ENCODE measurements at places on chromosomes 7 and 10.

DNA sequence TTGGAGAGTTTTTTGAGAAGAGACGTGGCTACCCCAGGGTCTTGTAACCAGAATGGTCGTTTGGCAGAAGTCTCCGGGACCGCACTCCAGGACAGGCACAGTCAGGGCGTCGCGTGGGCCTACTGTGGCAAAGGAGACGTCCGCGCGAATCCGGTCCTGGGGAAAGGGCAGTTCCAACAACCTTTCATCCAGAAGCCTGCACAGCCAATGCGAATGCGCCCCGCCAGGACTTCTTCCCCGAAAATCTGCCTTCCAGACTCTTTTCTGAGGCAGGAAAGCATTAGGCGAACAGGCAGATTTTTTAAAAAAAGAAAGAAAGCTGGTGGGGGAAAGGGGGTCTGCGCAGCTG lies 2.0 kb downstream of the HPSE2 start:
- no peak for DNase-seq

GRCh38 chr10:44952779-44953231 lies 6.8 kb upstream of the RASSF4 start:
- no peak for DNase-seq

DNA sequence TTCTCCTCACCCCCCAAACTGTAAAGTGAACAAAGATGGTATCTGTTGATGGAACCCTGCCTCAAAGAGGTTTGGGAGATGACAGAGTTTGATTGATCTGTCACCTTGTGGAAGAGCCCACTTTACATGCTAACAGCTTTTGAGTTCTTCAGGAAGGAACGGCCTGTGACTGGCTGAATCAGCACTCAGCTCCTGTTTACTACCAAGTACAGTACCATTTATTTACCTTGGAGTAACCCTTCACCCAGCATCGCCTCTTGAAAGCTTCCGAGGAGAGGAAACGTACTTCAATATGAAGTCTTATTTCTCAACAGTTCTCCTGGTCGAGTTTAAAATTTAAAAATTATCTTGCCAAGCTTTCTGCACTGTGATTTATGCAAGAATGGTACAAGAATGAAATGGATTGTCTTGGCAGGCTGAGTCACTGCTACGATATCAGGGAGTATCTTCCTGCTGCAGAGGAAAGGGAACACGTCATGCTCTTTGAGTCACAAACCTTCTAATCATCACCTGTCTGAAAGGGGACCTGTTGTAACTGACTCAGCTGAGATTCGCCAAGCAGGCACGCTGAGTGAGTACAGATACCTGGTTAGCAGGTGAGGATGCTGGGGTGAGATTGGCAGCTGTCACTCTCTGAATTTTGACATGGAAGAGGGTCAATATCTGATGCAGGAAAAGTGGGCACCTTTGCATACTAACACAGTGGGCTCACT lies 30.1 kb downstream of the KLF6 start:
- DNase-seq: no peak

GRCh38 chr10:44749151-44749550 lies 162.0 kb upstream of the TMEM72 start:
- no peak for DNase-seq

GRCh38 chr7:108012499-108013430 lies 9.8 kb upstream of the LAMB1 start:
- DNase-seq: no peak

GRCh38 chr10:11887381-11888227 lies 64.4 kb downstream of the PROSER2 start:
- no peak for DNase-seq

- DNase-seq: no peak
These were observed 7.4 kb upstream of the GNA12 start for GRCh38 chr7:2851497-2851896.

GRCh38 chr10:95458871-95459270 lies 102.3 kb downstream of the SORBS1 start:
- DNase-seq: no peak

DNA sequence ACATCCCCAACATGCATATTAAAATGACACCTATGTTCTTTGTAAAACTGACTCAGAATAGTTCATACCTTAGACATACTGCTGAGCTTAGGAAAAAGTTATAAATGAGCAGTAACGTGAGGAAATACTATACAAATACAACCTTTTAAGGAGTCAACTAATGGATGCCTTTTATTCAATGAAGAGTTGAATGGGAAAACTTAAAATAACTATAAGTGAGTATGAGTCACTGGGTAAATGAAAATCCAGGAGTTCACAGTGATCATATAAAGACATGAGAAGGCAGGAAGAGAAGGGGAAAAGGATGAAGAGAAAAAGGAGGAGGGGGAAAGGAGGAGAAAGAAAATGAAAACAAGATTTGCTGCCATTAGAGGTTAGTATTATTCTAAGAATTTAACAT lies 157.8 kb upstream of the PCDH15 start:
- DNase-seq: no peak

DNA sequence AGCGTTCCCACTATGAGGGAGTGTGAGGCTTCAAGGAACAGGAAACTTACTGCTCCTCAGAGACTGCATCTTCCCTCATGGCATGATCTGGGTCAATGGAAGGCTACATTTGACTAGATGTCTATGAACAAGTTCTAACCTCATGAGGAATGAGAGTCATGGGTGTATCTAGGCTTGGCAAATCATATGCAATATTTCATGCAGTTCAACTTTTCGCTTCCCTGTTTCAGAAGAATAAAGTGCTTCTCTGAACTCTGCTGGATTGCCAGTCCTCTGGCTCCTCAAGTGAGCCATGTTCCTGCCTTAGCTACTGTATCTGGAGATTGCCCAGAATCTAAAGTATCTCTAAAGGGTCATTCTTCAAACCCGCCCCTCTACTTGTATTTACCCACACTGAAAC lies 54.3 kb upstream of the SEMA3A start:
- DNase-seq: no peak

DNA sequence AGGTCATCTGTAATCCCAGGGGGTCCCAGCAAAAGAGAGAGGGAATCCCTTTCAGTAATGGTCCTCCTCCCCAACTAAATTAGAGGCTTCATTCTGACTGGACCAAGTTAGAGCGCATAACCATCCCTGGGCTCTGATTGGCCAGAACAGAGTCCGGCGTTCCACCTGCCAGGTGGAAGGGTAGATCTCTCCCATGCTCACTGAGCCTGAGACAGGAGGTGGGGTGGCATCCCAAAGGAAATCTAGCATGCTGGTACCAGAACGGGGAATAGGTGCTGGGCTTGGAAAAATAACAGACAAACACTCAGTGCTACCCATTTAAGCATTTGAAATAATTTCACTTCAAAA lies 21.0 kb upstream of the TSPAN33 start:
- DNase-seq: no peak

DNA sequence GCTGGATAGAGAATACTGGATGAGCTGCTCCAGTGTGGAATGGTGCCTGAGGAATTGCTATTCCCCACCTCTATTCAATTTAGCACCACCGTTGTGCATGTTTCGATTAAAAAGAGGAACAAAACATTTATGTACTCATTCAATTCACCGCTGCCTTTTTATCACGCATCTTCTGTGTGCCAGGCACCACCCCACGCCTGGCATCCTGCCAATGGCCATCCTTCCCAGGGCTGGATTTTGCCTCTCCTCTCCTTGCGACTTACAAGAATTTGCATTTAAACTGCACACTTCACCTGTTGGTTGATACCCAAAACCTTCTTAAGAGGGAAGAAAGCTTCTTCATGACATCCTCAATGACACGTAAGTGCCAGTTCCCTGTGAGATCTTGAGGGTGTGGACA lies 110.2 kb upstream of the DPP6 start:
- DNase-seq: no peak

GRCh38 chr7:130379019-130379418 lies 1.3 kb upstream of the CPA1 start:
- no peak for DNase-seq

- no peak for DNase-seq
These were observed 17.3 kb upstream of the SMNDC1 start for GRCh38 chr10:110321869-110322620.

DNA sequence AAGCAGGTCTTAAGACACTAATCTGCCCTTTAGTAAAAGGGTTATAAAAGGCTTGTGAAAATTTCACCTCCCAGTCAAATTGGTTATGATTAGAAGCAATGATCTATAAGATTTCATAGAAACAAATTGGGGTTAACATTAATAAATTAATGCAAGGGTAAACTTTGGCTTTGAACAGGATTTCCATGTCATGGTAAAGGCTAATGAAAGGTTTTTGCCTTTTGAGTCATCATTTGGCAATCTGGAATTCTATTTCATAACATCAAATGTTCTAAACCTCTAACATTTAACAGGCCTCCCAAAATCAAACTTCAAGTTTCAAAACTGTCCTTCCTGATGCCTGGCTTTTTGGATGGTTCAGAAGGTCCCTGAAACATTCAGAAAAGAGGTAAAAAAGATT lies 62.4 kb downstream of the COA1 start:
- no peak for DNase-seq

DNA sequence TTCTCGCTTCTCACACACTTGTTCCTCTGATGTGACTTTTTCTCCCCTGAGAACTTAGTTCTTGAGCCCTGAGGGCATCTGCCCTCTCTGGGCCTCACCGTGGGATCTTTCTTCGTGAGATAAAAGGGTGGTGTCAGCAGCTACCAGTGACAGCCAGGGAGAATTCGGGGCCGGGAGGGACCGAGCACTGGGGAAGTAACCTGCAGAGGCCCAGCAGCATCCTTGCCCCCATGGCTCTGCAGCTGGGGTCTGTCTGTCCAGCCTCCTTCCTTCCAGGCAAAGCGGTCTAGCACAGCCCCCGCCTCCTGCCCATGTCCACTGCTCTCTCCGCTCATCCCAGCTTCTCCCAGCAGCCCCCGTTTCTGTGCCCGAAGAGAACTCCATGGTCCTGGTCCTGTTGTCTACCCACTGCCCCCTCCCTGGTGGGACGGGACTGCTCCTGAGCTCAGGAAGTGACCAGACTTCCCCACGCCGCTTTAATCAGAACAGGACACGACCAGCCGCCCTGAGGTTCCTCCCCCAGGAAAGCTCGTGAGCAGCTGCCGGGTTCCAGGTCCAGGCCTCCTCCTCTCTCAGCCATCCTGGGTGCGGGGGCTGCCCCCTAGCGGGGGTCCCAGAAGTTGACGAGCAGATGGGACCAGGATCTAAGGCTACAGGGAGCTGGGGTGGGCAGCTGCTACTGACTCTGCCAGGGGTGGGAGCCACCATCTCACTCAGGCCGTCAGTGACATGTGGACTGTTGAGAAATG lies 187.5 kb downstream of the WDR37 start:
- DNase-seq: no peak

GRCh38 chr7:1092161-1092632 lies 4.3 kb downstream of the GPER1 start:
- no peak for DNase-seq

DNA sequence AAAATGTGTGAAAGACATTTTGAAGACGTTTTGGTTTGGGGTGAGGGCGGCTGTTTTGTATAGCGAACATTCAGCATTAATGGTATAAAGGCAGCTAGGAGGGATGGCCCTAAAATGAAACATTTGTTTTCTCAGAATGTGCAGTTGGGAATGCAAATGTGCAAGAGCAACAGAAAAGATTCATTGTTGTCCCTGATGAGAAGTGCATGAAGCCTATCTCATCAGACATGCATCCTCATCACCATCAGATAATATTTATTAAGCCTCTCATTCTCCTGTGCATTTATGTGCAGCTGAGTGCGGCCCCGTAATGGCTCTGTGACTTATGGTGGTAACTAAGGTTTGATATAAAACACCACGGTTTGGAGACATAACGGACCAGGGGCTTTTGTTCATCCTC lies 199.5 kb downstream of the GFRA1 start:
- DNase-seq: no peak

DNA sequence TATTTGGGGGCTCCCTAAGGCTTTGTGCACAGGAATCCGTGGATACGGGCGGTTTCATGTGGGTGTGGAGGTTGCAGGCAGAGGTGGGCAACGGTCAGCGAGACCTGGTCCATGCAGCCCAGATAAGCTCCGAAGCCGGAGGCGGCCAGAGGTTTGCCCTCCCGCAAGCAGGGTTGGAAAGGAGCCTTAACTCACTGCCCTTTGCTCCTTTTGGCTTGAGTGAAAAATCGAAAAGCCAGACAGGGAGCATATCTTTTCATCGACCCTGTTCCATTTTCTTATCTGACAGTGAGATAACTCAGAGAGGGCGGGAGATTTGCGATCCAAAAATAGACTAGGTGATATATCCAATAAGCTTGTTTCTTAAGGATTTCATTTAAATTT lies 1.5 kb downstream of the GRM3 start:
- DNase-seq: no peak

DNA sequence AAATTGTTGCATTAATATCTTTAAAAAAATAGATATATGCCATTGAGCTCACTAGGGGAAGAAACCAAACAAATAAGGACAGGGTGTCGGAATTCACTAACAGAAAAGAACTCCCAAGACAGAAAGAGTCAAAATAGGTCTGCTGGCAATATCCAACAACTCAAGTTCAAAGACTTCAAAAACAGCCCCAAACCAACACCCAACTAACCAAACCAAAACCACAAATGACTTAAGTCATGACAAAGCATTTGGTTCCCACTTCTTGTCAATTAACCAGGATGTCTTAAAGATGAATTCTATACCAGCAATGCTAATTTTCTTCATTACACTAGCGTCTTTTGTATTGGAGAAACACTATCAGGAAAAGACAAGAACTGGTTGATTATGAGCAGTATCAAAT lies 249.0 kb upstream of the PLXNA4 start:
- DNase-seq: no peak

DNA sequence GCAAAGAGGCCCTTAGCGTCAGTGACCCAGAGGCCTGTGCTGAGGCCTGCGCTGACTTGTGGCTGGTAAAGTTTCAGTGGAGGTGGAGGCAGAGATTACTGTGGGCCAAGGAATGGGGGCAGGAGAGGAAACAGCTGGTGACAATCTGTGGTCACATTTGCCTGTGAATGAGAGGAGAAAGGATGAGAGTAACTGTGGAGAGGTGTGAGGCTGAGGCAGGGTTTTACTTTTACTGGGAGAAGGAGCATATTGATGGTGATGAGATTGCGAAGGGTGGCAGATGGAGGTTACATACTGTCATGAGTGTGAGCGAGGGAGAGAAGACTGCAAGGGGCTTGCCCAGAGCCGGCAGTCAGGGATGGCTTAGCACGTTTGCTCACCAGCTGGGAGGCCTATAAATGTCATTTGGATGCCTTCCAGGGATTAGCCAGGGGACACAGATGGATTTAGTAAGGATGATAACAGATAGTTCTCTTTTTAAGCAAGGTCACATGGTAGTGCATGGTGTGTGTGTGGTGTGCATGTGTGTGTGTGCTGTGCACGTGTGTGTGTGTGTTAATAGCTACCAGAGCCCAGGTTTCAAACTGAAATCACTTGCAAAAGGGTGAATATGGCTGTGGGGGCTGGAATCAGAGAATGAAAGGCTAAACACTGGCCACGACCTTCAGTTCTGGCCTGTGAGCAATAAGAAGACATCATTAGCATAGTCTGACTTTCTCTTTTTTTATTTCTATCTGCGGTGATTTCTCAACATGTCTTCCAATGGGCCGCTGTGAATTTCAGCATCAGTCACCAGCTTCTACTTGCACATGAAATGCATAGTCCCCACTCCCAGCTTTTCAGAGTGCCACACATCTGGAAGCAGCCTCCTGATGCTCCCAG lies 291.5 kb upstream of the ZNF32 start:
- no peak for DNase-seq

All from SIG-M5 (cell line).